ENCODE measurements at places on chromosomes 5 and 9. TPM values are rescaled to one million over a fixed set of nuclear protein-coding genes. Genes with fewer than 3 reads are reported as not detected.

RMI1 gene
- total RNA-seq, result 35.7 TPM

GRCh38 chr5:81719743-81720345 is 31.1 kb downstream of the SSBP2 start:
- no peak for DNase-seq

DNA sequence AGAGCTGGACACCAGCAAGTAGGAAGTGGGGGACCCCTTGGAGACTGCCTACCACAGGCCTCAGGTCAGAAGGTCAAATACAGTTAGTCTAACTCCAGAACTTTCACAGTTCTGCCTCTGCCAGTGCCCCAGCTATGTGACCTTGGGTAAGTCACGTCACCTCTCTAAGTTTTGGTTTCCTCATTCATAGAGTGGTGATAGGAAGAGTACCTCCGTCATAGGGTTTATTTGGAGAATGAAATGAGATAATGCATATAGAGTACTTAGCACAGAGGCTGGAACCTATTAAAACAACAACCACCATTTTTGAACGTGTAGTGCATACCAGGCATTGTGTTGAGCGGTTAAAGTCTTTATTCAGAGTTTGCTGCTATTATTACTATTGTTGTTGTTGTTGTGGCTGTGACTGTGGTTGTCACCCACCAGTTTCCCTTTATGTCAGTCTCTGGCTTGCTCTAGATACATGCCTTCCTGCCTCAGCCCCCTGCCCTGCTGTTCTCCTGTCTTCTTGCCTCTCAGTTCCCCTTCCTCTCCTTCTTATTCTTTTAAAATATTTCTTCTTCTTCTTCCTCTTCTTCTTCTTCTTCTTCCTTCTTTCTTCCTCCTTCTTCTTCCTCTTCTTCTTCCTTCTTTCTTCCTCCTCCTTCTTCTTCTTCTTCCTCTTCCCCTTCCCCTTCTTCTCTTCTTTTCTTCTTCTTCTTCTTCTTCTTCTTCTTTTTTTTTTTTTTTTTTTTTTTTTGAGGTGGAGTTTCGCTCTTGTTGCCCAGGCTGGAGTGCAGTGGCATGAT is 67.8 kb downstream of the RALGPS1 start:
- no peak for DNase-seq

DNA sequence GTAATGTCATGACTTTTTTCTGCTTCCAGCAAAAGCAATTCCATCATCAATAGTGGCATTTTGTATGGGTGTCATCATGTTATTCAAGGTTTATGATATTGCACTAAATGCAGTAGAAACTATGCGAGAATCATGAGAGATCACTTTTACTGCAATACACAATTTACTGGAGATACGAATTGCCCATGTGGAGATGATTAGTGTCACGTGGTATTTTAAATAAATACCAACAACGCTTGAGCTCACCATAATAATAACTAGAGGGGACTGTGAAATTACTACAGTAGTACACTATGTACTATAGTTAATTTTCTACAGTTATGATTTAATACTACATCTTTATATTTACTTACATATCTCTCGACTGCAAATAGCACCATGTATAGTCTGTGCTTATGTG is 49.7 kb downstream of the FAM174A start:
- no peak for DNase-seq

DNA sequence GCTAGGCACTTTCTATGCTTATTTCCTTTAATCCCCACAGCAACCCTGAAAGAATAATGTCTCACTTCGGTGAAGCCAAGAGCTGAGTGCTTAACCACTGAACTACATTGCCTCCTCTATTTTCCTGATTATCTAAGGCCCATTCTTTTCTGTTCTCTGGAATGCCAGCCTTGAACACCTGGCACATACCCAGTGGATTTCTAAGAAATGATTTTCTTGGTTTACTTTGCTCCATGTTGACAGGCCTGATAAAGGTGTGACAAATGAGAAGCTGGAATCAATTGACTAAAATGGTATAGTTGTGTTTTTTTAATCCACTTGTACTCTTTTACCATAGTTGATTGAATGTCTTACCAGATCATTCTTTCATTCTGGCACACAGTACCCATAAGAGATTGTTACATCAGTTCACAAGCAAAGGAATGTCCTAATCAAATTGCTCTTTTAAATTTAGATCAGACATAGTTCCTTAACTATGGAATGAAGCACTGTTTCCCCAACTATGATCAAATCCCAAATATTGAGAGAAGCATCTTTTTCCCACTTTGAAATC is 9.0 kb upstream of the ENC1 start:
- DNase-seq, result no peak

DNA sequence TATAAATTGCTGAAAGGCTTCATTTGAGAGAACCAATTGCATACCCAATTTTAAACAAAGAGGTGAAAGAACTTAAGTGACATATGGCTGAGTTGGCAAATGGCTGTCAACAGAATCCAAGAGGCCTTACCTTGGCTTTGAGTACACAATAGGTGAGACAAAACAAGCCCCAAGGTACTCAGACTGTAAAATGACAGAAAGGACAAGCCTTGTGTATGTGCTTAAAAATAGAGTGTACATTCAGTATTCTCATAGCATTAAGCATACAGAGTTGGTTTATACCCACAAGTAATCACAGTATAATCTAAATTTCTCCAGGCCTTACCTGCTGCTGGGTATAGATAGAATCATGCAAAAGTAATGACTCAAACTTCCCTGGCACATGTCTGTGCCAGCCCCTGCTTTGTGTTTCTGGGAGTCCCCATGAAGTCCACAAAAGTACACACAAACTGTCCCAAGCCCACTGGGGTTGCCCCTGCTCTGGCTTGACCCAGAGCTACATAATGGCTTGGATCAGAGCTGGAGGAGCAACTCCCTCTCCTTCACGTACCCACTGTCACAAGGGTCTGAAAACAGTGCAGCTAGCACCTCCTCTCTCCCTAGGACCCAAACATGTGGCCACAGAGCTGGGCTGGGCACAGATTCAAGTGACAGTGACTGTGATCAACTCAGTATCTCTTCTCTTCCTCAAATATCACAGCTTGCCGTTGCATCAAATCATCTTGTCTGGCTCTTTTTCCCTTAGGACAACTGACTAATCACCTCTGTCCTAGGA is 250.8 kb downstream of the ENC1 start:
- no peak for DNase-seq

DNA sequence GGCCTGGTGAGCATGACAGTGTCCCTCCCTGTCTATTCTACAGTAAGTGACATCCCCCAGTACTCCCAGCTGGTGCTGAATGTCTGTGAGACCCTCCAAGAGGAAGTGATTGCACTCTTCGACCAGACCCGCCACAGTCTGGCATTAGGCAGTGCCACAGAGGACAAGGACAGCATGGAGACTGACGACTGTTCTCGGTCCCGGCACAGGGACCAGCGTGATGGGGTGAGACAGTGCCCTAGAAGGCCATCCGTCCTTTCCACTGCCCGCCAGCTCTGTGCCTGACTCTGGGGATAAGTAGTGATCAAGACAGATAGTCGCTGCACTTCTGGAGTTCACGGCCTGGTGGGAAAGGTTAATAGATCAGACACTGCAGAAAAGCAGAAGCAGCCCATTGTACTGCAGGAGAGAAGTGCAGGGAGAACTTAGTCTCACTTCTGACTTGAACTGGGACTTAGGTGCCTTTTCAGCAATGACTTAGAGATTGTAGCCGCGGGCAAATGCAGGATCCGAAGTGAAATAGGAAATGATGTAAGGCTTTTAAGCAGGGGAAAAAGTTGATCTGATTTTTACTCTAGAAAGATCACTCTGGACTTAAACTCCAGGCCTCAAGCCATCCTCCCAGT is 28.4 kb downstream of the SH3GLB2 start:
- DNase-seq, result no peak

- DNase-seq, result peak; percentile 96
Measured at GRCh38 chr5:174419540-174420132, 304.7 kb upstream of the MSX2 start.

- DNase-seq, result no peak
Measured at GRCh38 chr5:107478068-107478641, 192.6 kb downstream of the EFNA5 start.
